ENCODE measurements at places on chromosomes 12 and 14. TPM values are rescaled to one million over a fixed set of nuclear protein-coding genes. Genes with fewer than 3 reads are reported as not detected.

CCDC175 gene
- not detected for total RNA-seq

BCL2L14 gene
- total RNA-seq: not detected

PPP1R1A gene
- total RNA-seq: 0.17 TPM

CCND2 gene
- 111 TPM for total RNA-seq

FOXA1 gene
- not detected for total RNA-seq

RNASE3 gene
- total RNA-seq: not detected

ENDOU gene
- not detected for total RNA-seq

TSPAN19 gene
- under 0.01 TPM for total RNA-seq

COPS7A gene
- total RNA-seq: 31.7 TPM

LRTM2 gene
- not detected for total RNA-seq

OVCH1 gene
- not detected for total RNA-seq

SMIM41 gene
- not detected for total RNA-seq

CCDC85C gene
- total RNA-seq: 14.5 TPM

TMEM121 gene
- total RNA-seq: 4.6 TPM

PTPRQ gene
- total RNA-seq: under 0.01 TPM

OR2AP1 gene
- total RNA-seq: not detected

TAS2R14 gene
- total RNA-seq: 2.0 TPM

EID3 gene
- total RNA-seq: 5.4 TPM

SYCP3 gene
- not detected for total RNA-seq

AVPR1A gene
- under 0.01 TPM for total RNA-seq

LRIG3 gene
- total RNA-seq: 39.8 TPM

TRHDE gene
- 0.51 TPM for total RNA-seq

KLHDC2 gene
- 53.6 TPM for total RNA-seq

PTPRO gene
- not detected for total RNA-seq

OLR1 gene
- not detected for total RNA-seq

BORCS5 gene
- total RNA-seq: 2.9 TPM

KRT71 gene
- total RNA-seq: not detected

CCNK gene
- total RNA-seq: 25.7 TPM

KCNC2 gene
- total RNA-seq: not detected

B4GALNT1 gene
- 0.14 TPM for total RNA-seq

DPY19L2 gene
- total RNA-seq: 2.4 TPM

GALNT4 gene
- 18.5 TPM for total RNA-seq

CBLN3 gene
- 1.0 TPM for total RNA-seq

Data from dermis blood vessel endothelial cell (primary cell).